Activated CD4-positive, alpha-beta T cell treated with anti-CD3 and anti-CD28 coated beads, Interleukin-2, amount 10 ng/mL, durations not matched to agents 24 days and 14 days (primary cell): ENCODE measurements at places on chromosomes 1 and 21. TPM values are rescaled to one million over a fixed set of nuclear protein-coding genes. Genes with fewer than 3 reads are reported as not detected.

- DNase-seq = peak; percentile 87
Measured at GRCh38 chr21:31866077-31866511, 6.7 kb upstream of the HUNK start.

GRCh38 chr1:244097523-244098405 lies 46.7 kb downstream of the ZBTB18 start:
- no peak for DNase-seq

The FOXO6 gene
- not detected in 2 replicates for total RNA-seq

DNA sequence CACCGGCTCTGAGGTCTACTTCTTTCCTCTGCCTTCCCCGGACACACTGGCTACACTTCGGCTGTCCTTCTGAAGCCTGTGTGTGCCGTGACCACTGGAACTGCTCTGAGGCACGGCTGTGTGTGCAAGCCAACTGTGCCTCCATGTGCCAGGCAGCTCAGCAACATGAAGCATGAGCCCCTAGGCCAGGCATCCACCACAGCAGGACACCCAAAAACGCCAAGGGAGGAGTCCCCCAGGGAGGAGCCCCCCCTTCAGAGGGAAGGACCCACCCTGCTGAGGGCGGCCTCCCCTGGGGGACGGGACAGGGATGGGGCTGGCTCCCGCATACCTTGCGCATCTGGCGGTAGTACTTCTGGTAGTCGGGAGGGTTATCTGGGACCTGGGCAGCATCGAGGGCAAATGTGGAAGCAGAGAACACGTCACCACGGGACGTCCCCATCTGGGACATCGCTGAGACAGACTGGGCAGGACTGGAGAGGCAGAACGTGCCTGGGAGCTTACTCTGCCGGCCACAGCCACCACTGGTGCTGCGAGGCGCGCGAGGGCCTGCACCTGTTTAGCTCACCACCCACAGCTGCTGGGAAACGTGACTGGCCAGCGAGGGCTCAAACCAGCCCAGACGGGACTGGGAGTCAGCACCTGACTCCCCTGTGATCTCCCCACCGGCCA lies 20.5 kb downstream of the LSS start:
- DNase-seq = no peak

DNA sequence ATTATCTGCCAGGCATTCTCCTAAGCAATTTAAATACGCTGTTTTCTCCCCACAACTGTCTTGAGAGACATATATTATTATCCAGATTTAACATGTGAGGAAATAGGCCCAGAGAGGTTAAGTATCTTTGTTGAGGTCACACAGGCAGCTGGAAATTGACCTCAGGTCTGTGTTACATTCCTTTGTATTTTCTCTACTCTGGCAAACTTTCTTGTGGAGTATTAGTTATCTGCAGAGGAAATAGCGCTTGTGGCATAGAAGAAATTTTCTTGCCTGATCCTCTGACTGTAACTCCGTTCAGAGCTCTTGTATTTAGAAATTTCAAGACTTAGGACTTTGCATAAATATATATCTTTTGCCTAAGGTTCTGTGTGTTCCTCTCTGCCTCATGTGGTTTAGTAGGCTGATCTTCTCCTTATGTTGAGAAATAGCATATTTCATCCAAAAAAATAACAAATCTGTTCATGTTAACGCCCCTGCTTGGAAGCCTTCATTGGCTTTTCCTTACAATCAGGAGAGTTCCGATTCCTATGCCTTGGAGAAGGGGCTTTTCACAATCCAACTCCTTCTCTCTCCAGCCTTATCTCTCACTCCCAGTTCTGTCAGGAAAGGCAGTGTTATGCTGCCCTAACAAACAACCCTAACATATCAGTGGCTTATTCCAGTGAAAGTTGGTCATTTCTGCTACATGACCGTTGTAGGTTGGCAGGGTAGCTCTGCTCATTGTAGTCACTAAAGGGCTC lies 2.5 kb upstream of the JUN start:
- DNase-seq = no peak

GRCh38 chr1:64318428-64318827 lies 115.0 kb downstream of the UBE2U start:
- no peak for DNase-seq

DNA sequence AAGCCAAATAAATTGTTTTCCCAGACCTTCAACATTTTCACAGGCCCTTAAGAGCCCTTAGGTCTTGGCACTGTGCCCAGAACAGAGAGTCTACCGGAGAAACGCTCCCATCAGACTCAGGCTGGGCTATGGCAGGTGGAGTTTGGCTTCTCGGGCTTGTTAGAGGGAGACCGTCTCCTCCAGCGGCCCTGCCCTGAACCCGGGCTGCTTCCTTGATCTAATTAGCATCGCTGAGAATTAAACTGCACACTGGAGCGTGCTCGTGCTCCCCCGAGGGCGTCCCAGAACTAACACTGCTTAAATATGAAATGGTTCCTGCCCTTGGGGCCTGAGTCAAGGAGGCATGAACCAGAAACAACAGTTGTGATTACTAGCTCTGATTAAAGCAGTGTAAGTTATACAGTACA lies 634.4 kb downstream of the MATN1 start:
- DNase-seq = no peak

- no peak for DNase-seq
Measured at GRCh38 chr1:74463333-74463988, 49.0 kb downstream of the LRRC53 start.

GRCh38 chr1:162230517-162230916 lies 146.1 kb downstream of the SPATA46 start:
- DNase-seq = no peak

DNA sequence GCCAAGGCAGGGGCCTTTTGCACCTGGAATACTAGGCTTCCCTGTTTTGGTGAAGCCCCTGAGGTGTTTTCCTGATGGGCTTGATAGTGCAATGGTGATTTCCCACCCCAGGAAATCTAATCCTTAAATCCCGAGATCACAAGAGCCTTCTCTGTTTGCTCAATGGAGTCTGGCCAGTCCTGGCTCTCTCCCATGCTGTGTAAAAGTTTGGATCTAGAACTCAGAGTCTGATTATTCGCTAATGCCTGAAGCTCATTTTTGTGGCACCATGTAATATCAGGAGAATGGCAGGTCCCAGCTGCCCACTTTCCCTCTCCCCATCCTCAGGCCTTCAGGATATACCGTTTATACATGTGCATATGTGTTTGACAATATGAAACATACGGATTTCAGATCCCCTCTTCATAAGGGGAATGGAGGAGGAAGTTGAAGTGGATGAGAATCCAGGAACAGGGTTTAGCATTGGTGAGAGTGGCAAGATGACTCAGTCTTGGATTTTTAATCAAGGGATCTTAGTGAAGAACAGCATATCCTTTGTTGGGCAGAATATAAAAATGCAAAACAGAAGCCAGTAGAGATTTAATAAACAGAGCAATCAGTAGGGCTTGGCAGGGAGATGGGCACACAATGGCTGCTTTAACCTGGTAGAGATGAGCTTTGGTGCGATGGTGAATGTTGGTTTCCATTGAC lies 62.1 kb downstream of the CLIC6 start:
- DNase-seq = no peak

DNA sequence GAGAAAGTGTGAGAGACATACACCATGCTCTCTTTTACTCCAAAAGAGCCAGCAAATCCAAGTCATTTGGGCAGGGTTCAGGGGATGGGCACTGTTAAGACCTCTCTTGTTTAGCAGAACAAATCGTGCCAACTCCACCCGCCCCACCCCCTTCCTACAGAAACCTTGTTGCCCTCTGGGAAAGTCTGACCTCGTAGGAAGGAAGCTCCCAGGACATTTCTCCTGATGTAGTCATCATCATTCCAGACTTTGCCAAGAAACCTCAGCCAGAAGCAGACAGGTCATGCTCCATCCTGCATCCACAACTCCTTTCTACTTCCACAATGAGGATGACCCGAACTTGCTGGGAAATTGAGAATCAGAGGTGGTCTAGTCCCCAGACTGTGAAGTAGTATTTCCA lies 57.7 kb downstream of the UBE2T start:
- DNase-seq = no peak

- peak; percentile 71 for DNase-seq
Measured at GRCh38 chr1:8409106-8409505, 91.2 kb downstream of the SLC45A1 start.

The TEDDM1 gene
- not detected in 2 replicates for total RNA-seq
